ENCODE measurements at places on chromosomes 12 and 14.

- DNase-seq = no peak
Observed at GRCh38 chr12:92098594-92099380, 46.9 kb downstream of the BTG1 start.

- DNase-seq = no peak
Observed at GRCh38 chr14:87952307-87953094, 40.5 kb downstream of the GALC start.

- no peak for DNase-seq
Observed at GRCh38 chr14:104804481-104805325, 3.8 kb downstream of the ZBTB42 start.

GRCh38 chr12:24555730-24556129, 393.2 kb downstream of the BCAT1 start:
- DNase-seq = no peak

DNA sequence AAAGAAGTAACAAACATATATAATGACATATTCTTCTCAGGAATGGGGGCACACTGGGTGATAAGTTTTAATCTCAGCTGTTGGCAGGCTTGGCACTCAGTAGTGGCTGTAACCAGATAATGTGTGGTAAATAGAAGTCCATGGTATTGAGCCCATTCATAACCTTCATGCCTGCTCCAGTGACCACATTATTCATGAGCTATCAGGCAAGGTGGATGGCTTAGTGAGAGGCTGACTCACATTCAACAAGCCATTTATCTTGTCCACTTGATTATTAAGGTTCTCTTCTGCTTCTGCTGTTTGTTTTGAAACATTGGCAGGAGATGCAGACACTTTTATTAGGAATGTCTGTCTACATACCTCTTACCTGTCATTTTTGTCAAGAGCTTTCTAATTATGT, 950.4 kb upstream of the LRFN5 start:
- DNase-seq = no peak

- no peak for DNase-seq
Observed at GRCh38 chr12:109695961-109696461, 17.6 kb upstream of the FAM222A start.

DNA sequence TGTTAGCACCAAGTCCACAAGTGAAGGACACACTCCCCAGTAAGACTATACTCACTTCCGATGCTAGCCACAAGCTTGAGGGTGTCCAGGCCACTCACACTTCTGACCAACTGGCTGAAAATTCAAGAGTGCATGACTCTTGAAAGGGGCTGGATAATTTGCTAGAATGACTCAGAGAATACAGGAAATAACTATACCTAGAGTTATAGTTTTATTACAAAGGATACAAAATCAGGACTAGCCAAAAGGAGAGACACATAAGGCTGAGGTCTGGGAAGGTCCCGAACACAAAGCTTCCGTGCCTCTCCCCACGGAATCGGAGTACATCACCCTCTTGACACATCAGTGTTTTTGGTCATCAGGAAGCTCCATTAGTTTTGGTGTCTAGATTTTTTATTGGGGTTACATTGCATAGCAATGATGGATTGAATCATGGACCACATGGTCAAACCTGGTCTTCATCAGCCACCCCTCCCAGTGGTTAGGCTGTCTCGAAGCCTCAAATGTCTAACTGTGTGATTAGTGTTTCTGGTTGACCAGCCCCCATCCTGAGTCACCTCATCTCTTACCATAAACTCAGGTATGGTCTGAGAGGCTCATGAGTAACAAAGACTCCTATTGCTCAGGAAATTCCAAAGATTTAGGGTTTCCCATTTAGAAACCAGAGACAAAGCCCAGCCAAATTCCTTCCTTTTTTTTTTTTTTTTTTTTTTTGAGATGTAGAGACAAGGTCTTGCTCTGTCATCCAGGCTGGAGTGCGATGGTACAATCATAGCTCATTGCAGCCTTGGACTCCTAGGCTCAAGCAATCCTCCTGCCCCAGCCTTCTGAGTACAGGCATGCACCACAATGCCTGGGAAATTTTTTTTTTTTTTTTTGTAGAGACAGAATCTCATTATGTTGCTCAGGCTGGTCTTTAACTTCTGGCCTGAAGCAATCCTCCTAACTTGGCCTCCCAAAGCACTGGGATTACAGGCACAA, 472.0 kb upstream of the TBX3 start:
- DNase-seq = peak; percentile 15

GRCh38 chr12:112001576-112001975, 11.4 kb downstream of the TMEM116 start:
- DNase-seq = no peak

- no peak for DNase-seq
Observed at GRCh38 chr14:100586153-100586402, 1.1 kb downstream of the BEGAIN start.

DNA sequence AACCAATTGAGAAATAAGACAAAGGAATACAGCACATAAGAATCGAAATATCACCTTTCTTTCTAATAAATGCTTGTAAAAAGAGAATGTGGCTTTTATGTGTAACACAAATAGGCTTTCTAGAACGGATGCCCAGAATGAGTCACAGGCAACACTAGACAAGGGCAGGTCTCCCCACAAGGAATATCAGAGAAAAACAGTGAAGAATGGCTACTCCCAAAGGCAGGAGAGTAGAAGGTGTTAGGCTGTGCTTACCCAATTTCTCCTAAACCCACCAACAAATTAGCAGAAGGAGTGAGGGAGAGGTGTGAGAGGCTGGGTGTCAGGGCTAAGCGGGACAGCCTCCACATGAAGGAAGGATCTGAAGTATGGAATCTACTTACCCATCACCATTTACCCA, 55.2 kb downstream of the GALNT4 start:
- DNase-seq = no peak

DNA sequence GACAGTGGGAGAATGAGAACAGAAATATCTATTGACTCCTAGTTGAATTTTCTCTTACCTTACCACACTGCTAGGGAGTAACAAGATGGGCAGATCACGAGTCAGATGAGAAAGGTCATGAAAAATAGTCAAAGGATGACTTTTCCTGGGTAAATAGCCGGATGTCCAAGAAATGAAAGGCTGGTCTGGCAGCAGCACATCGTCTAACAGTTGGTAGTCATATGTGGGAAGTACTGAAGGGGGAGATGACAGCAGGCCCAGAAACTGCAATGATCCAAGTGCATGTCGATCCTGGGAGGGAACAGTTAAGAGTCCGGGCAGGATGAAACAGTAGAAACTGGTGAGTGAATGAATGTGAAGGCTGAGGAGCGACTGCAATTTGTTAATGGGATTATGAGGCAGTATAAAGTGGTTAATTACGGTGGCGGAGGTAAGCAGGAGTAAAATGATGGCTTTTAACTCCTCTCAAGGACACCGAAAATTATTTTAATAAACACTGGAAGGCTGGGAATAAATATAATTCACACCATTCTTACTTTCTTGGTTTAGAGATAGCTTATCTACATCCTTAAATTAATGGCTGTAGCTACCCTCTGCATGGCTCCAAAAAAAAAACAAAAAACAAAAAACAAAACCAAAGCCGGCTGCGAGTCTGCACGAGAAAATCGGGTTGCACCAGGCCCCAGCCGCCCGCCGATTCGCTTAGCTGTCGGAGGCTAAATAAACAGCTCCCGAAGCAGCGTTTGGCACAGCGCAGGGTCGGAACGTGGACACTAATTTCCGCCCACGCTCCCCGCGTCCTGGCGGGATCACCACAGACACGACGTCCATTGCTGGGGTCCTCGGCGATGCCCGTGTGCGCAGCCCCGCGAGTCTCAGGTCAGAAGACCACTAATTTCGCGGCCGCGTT, 1.0 kb upstream of the ERC1 start:
- peak; percentile 75 for DNase-seq

- no peak for DNase-seq
Observed at GRCh38 chr12:101634724-101635123, 40.0 kb downstream of the MYBPC1 start.

DNA sequence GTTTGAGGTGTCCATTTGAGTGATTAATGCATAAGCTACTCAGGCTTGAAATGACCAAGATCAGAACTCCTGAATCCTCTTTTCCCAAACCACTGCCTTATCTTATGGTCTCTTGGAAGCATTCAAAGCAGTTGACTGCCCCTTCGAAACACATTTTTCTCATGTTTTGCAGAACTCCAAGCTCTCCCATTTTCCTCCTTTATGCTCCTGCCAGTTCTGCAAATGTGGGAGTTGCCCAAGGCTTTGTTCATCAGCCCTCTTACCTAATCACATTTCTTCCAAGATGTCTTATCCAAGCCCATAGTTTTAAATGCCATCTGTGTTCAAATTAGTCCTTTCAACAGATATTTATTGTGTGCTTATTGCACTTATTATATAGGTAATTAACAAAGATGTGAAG, 1.8 kb upstream of the DNAAF2 start:
- DNase-seq = no peak

GRCh38 chr12:58537278-58537677, 383.0 kb downstream of the LRIG3 start:
- DNase-seq = no peak

- DNase-seq = no peak
Observed at GRCh38 chr12:18261906-18262305, 588 bp downstream of the PIK3C2G start.

DNA sequence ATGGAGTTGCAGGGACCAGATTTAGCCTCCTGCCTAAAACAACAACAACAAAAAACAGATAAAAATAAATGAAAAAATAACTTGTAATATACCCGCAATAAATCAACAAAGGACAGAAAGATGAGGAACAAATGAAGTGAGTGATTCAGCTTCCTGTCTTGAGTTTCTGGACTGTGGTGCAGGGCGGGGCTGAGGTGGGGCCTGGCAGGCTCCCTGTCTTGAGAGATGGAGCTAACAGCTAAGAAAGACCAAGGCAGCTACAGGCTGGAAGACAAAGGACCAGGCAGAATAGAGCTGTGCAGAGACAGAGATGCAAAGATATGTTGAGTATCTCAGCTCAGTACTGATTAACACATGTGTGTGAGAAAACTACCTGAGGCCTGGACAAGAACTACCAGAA, 879.2 kb downstream of the AACS start:
- no peak for DNase-seq

DNA sequence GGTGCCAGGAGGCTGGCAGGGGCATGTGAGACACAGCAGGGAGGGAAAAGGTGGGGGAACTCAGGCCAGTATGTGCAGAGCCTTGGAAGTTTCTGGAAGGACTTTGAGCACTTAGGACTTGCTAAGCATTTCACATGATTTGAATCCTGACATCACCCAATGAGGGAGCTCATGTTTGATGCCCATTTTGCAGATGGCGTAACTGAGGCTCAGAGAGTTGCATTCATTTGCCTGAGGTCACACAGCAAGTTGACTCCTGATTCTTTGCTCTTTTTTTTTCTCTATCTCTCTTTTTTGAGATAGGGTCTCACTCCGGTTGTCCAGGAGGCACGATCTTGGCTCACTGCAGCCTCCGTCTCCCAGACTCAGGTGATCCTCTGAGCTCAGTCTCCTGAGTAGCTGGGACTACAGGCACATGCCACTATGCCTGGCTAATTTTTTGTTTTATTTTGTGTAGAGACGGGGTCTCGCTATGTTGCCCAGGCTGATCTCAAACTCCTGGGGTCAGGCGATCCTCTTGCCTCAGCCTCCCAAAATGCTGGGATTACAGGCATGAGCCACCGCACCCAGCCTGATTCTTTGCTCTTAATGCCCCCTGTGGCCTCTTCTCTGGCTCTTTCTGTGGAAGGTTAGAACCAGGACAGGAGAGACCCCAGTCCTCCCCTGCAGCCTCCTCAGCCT, 246.1 kb downstream of the RBM19 start:
- DNase-seq = no peak

- no peak for DNase-seq
Observed at GRCh38 chr14:100772607-100773165, 46.0 kb downstream of the DLK1 start.

- DNase-seq = no peak
Observed at GRCh38 chr14:22671622-22672021, 27.5 kb upstream of the OR6J1 start.

GRCh38 chr14:45201905-45202304, 51.1 kb downstream of the MIS18BP1 start:
- peak; percentile 11 for DNase-seq

DNA sequence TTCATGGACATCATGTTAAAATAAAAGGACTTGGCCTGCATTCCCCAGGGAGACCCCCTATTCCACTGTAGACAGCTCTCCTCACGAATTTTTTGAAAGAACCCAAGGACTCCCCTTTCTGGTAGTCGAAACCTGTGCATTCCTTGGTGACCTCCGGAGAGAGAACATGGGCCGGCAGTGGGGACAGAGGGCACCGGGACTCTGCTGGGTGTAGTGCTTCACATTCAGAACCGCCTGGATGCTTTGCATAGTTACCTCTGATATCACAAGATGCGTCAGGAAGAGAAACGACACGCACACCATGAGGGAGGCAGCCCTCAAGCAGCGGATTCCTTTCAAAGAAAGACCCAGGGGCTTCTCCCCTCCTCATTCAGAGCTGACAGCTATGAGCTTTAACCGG, 9.7 kb downstream of the CKAP4 start:
- no peak for DNase-seq

DNA sequence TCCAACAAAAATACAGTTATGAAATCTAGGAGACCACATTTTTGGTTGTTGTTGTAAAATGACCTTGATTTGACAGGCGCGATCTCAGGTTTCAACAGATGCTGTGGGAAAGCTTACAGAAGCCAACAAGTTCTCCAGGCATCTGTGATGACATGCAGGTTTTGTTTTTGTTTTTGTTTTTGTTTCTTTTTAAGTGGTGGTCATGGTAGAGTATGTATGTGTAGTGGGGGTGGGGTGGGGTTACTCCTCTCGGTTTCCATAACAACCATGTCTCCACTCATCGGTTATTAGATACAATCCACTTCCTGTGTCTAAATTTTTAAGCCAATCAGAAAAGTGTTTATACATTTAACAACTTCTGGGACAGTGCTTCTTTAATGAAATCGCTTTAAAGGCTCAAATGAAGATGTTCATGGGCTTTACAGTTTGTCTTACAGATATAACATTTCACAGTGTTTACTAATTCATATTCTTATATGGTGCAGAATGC, 199.9 kb upstream of the FOXN3 start:
- no peak for DNase-seq

GRCh38 chr12:72828662-72829324, 556.6 kb downstream of the TRHDE start:
- DNase-seq = no peak

- DNase-seq = no peak
Observed at GRCh38 chr14:72942934-72943333, 16.7 kb downstream of the DCAF4 start.

DNA sequence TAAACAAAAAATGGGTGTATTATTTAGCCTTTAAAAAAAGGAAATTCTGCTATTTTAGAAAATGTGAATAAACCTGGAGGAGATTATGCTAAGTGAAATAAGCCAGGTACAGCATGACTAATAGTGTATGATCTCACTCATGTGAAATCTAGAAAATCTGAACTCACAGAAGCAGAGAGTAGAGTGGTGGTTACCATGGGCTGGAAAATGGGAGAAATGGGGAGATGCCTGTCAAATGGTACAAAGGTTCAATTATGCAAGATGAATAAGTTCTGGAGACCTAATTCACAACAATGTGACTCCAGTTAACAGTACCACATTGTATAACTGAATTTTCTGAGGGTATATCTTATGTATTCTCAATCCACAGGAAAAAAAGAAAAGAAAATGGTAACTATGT, 17.4 kb upstream of the LEMD3 start:
- DNase-seq = no peak

- no peak for DNase-seq
Observed at GRCh38 chr14:74863274-74863673, 12.7 kb downstream of the PROX2 start.

- no peak for DNase-seq
Observed at GRCh38 chr12:21615431-21615830, 10.8 kb upstream of the GYS2 start.

All from SW 1271 (cell line).